ENCODE measurements at places on chromosomes 1 and 21.
A peak's percentile ranks its signal among the peaks of the same experiment; 100 is the strongest.

DNA sequence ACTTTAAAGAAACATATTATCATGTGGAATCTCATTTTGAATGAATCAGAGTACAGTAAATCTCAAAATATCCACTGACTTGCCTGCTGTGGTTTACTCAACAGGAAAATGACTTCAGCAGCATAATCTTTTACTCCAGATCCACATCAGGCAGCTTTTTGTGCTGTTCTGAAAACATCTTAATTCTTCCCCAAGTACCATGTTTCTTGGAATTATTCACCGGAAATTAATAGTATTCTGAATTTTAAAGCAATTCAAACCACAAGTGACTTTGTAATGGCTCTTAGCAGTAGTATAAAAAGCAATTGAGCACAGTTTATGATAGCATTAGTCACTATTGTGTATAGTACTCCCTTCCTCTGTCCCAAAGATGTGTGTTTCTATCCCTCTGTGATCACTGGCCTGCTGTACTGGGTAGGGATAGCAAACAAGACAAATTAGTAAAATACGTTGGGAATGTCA, 64.2 kb upstream of the ERRFI1 start:
- no peak for DNase-seq

DNA sequence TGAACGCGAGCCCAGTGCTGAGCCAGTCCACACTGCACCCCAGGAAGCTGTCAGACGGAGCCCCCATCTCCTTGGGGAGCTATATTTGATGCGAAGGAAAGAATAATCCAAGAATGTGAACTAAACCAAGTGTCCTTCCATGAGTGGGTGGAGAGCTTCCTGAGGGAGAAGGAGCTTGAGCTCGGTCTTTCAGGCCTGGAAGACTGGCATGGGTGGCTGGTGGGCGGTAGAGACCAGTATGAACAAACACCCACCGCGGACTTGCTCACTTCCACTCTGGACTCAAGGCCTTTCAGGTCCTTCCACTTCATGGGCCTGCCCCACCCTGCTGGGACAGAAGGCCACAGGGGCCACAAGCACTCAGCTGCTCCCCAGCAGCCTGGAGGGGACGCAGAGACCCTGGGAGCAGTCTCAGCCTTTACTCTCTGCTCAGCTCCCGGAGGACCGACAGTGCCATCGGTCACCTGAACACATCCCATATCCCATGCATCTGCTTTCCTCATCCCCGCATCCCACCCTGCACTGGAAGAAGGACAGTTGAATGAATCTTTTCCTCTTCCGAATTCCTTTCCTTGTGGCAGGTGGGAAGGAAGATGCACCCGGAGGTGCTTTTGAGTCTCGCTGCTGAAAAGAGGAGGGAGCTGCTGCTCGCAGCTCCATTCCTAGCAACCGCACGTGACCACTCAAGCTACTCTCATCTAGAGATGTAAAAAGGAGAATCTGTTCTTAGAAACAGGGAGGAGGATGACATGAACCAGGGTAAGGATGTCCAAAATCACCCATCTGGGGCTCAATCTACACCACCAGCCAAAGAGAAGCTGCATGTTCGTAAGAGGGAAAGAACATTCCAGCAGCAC, 92.3 kb downstream of the PGBD5 start:
- peak; percentile 75 for DNase-seq

DNA sequence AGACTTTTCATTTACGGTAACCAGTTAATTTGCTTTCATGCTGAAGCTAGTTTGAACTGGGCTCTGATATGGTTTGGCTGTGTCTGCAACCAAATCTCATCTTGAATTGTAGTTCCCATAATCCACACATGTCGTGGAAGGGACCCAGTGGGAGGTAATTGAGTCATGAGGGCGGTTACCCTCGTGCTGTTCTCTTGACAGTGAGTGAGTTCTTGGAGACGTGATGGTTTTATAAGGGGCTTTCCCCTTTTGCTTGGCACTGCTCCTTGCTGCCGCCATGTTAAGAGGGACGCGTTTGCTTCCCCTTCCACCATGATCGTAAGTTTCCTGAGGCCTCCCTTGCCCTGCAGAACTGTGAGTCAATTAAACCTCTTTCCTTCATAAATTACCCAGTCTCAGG, 10.3 kb upstream of the FHAD1 start:
- no peak for DNase-seq

GRCh38 chr1:245652660-245653427, 498.1 kb downstream of the KIF26B start:
- DNase-seq = no peak

DNA sequence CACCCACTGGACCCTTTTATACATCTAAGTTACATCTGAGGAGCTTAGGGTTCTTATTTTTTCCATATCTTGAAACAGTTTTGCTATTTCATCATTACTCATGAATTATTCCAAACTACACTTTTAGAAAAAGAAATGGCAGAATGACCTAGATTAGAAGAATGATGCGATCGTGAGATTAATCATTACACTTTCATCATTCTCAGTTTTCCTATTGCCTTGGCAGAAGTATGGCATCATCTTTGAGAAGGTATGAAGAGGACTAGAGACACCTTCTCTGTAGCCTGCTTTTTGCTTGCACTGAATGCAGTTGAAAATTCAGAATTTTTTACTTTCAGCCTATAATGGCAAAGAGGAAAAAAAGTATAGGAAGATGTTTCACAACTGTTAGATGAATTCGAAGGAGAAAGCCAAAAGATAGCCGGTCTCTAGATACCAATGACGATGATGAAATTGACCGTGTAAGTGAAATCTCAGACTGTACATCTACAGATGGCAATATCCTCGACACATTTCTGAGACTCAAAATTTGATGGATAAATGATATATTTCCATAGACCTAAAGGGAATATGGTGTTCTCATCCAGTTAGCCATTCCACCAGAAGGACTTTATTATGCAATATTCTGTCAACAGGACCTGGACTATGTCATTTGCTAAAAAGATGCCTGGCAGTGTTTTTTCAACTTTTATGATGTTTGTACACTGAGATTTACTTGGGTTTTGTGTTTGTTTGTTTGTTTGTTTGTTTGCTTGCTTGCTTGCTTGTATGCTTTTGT, 191.8 kb downstream of the TOMM20 start:
- no peak for DNase-seq

- no peak for DNase-seq
Observed at GRCh38 chr1:6788946-6789345, 3.7 kb downstream of the CAMTA1 start.

- no peak for DNase-seq
Observed at GRCh38 chr1:57600424-57600823, 176.6 kb upstream of the DAB1 start.

Measured in head of caudate nucleus (tissue), 42 donors.